ENCODE measurements at places on chromosomes 3 and 15. TPM values are rescaled to one million over a fixed set of nuclear protein-coding genes. Genes with fewer than 3 reads are reported as not detected.

DNA sequence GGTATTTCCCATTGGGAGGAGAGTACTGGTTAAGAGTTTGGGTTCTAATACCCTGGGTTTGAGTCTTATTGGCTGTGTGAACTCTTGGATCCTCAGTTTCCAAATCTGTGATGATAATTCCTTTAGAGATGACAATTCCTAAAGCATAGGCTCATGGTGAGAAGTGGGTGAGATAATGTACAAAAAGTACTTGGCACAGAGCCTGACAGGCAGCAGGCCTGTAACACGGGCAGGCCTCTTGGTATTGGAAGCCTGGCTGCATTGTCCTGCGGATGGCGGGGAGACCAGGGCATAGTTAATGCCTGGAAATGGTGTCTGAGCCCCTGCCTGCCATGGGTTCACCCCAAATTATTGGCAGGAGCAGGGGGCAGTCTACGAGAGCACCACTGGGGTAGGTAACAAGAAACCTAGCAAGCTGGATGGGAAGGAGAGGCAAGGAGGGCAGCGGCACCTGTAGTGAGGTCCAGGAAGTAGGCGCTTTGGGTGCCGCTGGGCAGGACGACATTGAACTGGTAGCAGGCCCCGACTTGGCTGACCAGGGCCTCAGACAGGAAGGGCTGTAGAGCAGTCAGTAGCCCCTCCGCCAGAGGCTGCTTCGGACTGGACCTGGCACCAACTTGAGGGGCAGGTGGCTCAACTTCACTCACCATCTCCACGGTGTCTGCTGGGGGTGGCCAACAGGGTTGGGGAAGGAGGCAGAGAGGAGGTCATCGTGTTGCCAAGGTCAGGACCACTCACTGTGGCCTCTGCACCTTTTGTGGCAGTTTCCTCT lies 7.7 kb downstream of the STOML1 start:
- no peak for DNase-seq

- no peak for DNase-seq
These were observed 137.5 kb downstream of the MAGI1 start for GRCh38 chr3:65901226-65901625.

- DNase-seq, result peak; percentile 84
These were observed 48.6 kb upstream of the C15orf39 start for GRCh38 chr15:75153087-75153486.

- no peak for DNase-seq
These were observed 26.1 kb downstream of the DNAJC13 start for GRCh38 chr3:132443421-132443820.

DNA sequence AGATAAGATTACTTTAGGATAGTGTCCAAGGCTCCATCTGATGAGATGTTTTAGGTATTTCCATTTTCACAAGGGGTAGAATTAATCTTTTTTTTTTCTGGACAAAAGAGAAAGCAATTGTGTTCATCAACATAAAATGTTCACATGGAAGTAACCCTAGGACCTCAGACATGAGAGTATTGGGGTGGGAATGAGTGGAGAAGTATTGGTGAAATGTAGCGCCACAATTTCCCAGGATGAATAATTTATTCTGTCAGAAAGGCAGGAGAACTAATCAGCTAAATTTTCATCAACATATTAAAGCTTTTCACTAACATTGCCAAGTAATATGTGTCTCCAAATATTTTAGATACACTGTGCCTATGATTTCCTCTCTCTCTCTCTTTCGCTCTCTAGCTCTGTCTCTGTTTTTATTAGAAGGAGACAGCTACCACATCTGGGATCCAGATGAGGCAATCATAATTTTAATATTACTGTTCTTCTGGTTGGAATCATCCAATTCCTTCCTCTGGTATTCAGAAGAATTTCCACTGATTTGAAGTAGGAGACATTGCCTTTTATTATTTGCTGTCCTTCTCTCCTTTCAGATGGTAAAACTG lies 21.6 kb upstream of the ZNF280D start:
- DNase-seq, result no peak

DNA sequence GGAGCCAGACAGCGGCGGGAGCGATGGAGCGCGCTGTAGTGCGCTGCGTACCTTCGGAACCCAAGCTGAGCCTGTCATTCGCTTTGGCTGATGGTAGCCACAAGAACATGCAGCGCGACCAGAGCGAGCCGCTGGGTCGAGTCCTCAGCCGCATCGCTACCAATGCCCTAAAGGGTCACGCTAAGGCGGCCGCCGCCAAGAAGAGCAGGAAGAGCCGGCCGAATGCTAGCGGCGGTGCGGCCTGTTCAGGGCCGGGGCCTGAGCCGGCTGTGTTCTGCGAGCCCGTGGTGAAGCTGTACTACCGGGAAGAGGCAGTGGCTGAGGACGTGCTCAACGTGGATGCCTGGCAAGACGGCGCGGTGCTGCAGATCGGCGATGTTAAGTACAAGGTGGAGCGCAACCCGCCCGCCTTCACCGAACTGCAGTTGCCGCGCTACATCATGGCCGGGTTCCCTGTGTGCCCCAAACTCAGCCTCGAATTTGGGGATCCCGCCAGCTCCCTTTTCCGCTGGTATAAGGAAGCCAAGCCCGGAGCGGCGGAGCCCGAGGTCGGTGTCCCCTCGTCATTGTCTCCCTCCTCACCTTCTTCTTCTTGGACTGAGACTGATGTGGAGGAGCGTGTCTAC lies 498 bp downstream of the PDE12 start:
- DNase-seq, result peak; percentile 2

GRCh38 chr3:25354071-25354470 lies 74.0 kb upstream of the RARB start:
- DNase-seq, result no peak

DNA sequence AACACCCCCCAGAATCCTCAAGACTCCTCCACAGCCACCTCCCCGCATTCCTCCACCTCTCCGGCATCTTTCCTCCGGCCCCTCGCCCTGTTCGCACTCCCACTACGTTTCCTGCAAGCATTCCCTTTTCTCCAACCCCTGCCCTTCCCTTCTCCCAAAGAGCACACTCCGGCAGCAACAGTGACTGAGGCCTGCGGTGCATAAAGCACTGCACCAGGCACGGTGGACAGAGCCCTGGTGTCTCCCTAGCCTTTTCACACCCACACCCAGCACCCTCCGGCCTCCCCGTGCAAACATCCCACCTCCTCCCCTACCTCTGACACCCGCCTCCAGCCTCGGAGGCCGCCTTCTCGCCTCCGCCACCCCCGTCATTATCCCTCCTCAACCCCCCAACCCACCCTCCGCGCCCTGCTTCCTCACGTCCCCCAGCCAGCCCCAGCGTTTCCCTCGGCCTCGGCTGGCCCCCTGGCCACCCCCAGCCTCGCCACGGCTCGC lies 577 bp downstream of the ZNF148 start:
- DNase-seq, result peak; percentile 38

DNA sequence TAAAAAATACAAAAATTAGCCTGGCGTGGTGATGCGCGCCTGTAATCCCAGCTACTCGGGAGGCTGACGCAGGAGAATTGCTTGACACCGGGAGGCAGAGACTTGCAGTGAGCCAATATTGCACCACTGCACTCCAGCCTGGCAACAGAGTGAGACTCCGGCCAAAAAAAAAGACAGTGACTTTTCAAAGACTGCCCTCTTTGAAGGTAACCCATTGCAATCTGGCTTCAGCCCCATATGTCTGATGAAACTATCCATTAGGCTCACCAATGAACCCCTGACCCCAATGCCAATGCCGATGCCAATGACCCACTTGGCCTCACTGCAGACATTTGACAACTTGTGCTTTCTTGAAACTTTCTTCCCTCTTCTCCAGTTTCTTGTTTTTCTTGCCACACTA lies 54.3 kb downstream of the NCEH1 start:
- no peak for DNase-seq

DNA sequence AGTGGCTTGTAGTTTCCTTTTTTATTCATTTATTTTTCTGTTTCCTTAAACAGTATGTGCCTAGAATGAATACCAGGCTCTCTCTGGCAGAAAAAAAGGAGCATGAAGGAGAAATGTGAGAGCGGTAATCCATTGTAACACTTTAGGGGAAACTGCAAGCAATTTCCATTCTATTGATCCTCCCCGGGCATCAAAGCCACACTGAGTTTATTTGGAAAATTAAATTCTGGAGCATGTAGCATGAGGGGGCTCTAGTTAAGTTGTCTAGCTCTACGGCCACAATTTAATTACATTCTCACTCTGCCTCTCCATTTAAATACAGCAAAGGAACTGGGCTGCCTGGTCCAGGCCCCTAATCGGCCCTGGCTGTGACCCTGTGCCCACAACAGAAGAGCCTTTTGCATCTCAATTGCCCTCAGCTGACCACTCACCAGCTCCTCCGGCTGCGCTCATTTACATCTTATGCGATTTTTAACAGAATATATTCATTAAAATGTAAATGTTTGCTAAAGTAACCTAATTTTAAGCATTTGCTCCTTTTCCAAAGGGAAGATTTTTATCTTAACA lies 72.9 kb downstream of the MEGF11 start:
- DNase-seq, result no peak

LRRC2 gene
- polyA plus RNA-seq, result not detected

GHSR gene
- polyA plus RNA-seq, result not detected

CPLX3 gene
- polyA plus RNA-seq, result not detected

EXD1 gene
- polyA plus RNA-seq, result 0.34 TPM

HRG gene
- not detected for polyA plus RNA-seq

FAM3D gene
- not detected for polyA plus RNA-seq

GPR171 gene
- polyA plus RNA-seq, result not detected

PTX3 gene
- polyA plus RNA-seq, result 0.55 TPM

GPR62 gene
- 0.05 TPM for polyA plus RNA-seq

Measured in A549 (cell line).